Activated T-cell treated with anti-CD3 and anti-CD28 coated beads, Interleukin-2, amount 50 U/mL, for 72 hours (primary cell): ENCODE measurements at places on chromosomes 11 and 22. TPM values are rescaled to one million over a fixed set of nuclear protein-coding genes. Genes with fewer than 3 reads are reported as not detected.

DNA sequence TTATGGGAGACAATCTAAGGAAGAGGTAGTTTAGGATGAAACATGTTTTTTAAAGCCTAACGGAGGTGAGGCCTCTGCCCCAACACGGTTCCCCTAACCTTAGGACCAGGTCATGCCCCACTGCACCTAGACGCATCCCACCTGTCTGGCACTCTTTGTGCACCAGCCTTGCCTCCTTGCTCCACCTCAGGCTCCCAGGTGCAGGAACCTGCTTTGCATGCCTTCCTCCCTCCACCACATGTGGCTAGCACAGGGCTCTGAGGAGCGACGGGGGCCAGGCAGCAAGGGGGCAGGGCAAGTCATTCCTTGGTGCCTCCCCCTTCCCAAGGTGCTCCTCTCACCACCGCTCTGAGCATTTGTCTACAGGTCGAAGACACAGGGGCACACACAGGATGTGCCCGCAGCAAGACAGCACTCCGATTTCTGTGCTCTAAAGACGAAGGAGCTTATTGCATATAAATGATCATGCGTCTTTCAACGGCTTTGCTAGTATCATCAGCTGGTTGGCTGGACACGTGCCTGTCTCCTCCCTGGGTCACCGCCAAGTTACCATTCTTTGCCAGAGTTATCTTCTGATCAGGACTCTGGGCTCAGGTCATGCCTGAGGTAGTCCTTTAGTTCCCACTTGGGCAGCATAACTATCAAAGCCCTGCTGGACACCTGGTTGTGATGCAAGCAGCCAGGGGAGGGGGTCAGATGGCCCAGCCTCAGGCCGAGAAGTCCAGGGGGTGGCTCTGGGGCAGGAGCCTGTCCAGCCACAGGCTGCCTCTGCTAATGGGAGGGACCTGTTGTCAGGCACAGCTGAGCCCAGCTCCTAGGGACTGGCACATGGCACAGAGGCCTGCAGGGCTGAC lies 172.0 kb upstream of the NTM start:
- H3K27ac ChIP-seq, result no peak overlapping the region
- no peak for DNase-seq
- H3K36me3 ChIP-seq, result no peaks in the 10 kb centered on the region
- no peak overlapping the region for H3K4me3 ChIP-seq
- no peaks in the 10 kb centered on the region for H3K27me3 ChIP-seq

- peak overlapping the region; percentile 51 for H3K27ac ChIP-seq
- no peaks in the 10 kb centered on the region for H3K36me3 ChIP-seq
- peaks cover 63% of the 10 kb centered on the region for H3K4me1 ChIP-seq
- no peaks in the 10 kb centered on the region for H3K27me3 ChIP-seq
- peak; percentile 75 for DNase-seq
These were observed 25.0 kb upstream of the SUSD2 start for GRCh38 chr22:24156141-24156912.

GRCh38 chr22:35914665-35915476 lies 113.8 kb downstream of the RBFOX2 start:
- H3K4me1 ChIP-seq, result peaks cover 20% of the 10 kb centered on the region
- no peak overlapping the region for H3K27ac ChIP-seq
- H3K4me3 ChIP-seq, result peak overlapping the region; percentile 22
- peaks cover 8% of the 10 kb centered on the region for H3K27me3 ChIP-seq
- no peaks in the 10 kb centered on the region for H3K36me3 ChIP-seq

GRCh38 chr11:12886508-12886907 lies 122.6 kb upstream of the RASSF10 start:
- H3K27me3 ChIP-seq, result peaks cover 16% of the 10 kb centered on the region
- H3K4me1 ChIP-seq, result no peaks in the 10 kb centered on the region
- H3K4me3 ChIP-seq, result no peak overlapping the region
- DNase-seq, result no peak

USH1C gene
- not detected for total RNA-seq

POLR3H gene
- 15.6 TPM for total RNA-seq

INPP5J gene
- 0.37 TPM for total RNA-seq

UBQLNL gene
- 0.30 TPM for total RNA-seq

GDPD4 gene
- not detected for total RNA-seq

KRTAP5-9 gene
- 0.21 TPM for total RNA-seq
